ENCODE measurements at places on chromosomes 3 and 15.
A peak's percentile ranks its signal among the peaks of the same experiment; 100 is the strongest.

- no peak for DNase-seq
Measured at GRCh38 chr15:40830884-40831283, 2.4 kb upstream of the PPP1R14D start.

- DNase-seq, result no peak
Measured at GRCh38 chr3:14523792-14524191, 16.4 kb downstream of the GRIP2 start.

DNA sequence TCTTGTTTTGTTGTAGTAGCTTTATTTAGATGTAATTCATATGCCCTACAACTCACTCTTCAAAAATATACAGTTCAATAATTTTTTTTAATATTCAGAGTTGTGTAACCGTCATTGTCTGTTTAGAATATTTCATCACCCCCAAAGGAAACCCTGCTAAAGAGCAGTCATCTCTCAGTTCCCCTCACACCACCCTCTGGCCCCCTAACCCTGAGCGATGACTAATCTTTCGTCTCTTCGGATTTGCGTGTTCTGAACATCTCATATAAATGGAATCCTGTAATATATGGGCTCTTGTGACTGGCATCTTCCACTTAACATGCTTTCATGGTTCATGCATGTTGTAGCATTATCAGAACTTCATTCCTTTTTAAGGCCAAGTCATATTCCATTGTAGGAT, 183.8 kb downstream of the ATG7 start:
- DNase-seq, result no peak

GRCh38 chr3:58237941-58238681, 519 bp downstream of the ABHD6 start:
- DNase-seq, result peak; percentile 8

DNA sequence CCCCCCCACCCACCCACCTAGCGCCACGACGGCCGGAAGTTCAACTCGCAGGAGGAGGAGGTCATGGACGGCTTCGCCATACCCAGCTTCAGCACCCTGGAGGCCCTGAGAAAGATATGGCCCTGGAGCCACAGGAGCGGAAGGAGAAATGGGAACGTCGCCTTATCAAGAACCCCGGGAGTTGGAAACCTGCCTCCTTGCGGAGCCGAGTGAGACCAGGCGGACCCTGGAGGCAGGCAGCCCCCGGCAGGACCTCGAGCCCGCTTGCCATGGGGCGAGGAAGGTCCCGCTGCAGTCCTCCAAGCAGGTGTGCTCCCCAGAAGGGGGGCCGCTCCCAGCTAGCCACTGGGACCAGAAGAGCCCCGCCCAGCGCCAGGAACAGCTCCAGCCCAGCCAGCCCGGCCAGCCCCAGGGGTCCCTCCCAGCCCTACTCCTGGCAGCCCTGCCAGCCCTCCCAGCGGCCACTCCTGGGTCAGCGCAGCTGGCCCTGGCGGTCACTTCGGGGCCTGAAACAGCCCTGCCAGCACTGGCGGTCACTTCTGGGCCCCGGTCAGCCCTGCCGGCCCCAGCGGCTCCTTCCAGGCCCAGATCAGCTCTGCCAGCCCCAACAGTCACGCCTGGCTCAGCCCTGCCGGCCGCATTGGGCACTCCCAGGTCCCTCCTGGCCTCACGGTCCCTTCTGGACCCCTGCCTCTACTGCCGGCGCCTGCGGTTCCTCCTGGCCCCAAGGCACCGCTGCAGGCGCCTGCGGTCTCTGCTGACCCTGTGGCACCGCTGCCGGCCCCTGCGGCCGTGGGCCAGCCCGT, 10.3 kb upstream of the ROPN1B start:
- DNase-seq, result no peak

Measured in activated T-helper 1 cell treated with anti-CD3 and anti-CD28 coated beads, Interleukin-2, amount 50 U/mL, for 16 hours (primary cell).